Right renal cortex interstitium (tissue), 3 donors: ENCODE measurements at places on chromosomes 6 and 20. TPM values are rescaled to one million over a fixed set of nuclear protein-coding genes. Genes with fewer than 3 reads are reported as not detected.

- DNase-seq, result no peak
These were observed 30.1 kb upstream of the SCAF8 start for GRCh38 chr6:154703124-154703523.

Gene TRAPPC3L
- polyA plus RNA-seq, result 0.37 TPM

Gene MYBL2
- polyA plus RNA-seq, result 23.4 TPM

GRCh38 chr6:129130106-129130505 is 247.2 kb downstream of the LAMA2 start:
- DNase-seq, result no peak

GRCh38 chr6:8335896-8336295 is 99.4 kb downstream of the SLC35B3 start:
- no peak for DNase-seq

DNA sequence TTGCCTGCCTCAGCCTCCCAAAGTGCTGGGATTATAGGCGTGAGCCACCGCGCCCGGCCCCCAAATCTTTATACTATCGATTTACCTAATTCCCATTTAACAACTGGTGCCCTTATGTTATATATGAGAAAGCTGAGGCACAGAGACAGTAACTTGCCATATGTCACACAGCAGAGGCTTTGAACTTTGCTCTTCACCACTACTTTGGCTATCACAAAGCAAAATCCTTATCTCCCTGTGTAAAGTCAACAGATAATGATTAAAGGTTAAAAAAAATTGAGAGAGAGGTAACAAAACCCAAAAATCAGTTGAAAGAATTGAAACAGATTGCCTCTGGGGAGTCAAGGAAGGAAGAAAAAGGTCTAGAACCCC is 22.3 kb downstream of the ILRUN start:
- DNase-seq, result no peak

- no peak for DNase-seq
These were observed 27.9 kb upstream of the BMP6 start for GRCh38 chr6:7697820-7698623.

Gene MLN
- 2.0 TPM for polyA plus RNA-seq

DNA sequence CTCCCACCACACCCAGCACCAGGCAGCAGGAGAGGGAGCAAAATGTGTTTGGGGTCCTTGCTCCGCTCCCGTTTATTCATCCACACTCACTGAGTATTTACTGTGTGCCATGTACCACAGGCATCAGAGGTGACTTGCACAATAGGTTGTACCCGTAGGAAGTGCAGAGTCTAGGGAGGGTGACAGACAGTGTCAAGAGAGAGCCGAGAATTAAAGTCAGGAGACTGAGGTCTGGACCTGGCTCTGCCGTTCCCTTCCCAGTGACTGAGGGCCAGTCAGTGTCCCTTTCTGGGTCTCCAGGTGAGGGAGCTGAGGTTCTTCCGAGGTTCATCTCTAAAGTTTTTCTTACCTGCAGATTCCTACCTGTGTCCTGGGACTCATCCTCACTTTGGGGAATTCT is 22.3 kb downstream of the TTBK1 start:
- DNase-seq, result no peak

GRCh38 chr6:143157131-143157530 is 96.4 kb downstream of the AIG1 start:
- DNase-seq, result no peak

DNA sequence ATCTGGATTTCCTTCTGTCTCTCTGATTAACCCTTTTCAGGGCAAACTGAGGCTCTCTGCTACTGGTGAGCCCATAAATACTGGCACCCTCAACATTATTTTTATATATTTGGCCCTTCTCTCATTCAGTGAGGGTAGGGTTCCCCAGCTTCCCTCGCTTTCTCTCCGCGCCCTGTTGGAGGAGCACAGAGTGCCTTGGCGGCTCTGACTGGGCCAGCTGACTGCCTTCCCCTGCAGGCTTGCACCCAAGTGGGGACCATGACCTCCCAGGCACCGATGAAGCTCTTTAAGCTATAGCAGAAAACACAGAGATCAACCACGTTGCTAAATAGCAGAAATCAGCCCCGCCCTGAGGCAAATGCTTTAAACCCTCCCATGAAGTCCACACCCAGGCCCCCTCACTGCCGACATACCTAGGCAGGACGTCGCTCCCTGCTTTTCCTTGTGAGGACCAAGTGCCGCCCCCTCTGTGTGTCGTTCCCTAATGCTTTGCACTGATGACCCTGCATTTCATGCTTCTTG is 105.0 kb downstream of the HUS1B start:
- no peak for DNase-seq

- DNase-seq, result no peak
These were observed 78.6 kb downstream of the LINC00237 start for GRCh38 chr20:21027569-21027968.

Gene ROS1
- polyA plus RNA-seq, result 0.16 TPM

Gene BNIP5
- 0.19 TPM for polyA plus RNA-seq

DNA sequence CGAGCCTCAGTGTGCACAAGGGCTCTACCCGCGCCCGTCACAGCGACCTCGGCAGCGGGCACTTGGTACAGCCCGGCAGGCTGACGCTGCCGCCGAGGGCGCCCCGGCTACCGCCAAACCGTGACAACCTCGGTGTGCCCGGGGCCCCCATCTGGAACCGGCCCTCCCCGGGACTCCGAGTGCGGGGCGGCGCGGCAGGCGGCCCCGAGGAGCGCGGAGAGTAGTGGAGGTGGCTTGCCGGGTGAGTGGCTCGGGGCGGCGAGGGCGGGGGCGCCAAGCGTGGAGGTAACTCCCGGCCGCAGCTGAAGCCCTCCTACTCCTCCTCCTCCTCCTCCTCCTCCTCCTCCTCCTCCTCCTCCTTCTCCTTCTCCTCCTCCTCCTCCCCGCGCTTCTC is at the start of gene ISM1:
Gene ISM1, plus strand, starts transcription at position 371 of the 394 bp plus-strand sequence. CDS start 503 bp downstream, outside the sequence.
- no peak for DNase-seq

GRCh38 chr6:164107297-164107995 is 692.9 kb downstream of the QKI start:
- DNase-seq, result no peak

Gene COL19A1
- polyA plus RNA-seq, result 3.1 TPM

Gene SLPI
- polyA plus RNA-seq, result not detected

Gene ECHDC1
- 94.5 TPM for polyA plus RNA-seq

DNA sequence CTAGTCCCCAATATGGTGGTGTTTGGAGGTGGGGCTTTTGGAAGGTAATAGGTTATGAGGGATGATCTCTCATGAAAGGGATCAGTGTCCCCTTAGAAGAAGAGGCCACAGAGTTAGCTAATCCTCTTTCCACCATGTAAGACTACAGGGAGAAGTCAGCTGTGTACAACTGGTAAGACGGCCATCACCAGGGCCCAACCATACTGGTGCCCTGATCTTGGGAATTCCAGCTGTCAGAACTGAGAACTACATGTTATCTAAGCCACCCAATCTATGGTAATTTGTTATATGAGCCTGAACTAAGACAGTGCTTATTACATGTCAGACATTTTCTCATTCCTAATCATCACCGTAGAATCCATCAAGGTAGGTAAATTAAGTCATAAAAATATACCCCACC is 77.7 kb upstream of the ZNF217 start:
- no peak for DNase-seq

GRCh38 chr6:163818719-163819118 is 404.2 kb downstream of the QKI start:
- no peak for DNase-seq

DNA sequence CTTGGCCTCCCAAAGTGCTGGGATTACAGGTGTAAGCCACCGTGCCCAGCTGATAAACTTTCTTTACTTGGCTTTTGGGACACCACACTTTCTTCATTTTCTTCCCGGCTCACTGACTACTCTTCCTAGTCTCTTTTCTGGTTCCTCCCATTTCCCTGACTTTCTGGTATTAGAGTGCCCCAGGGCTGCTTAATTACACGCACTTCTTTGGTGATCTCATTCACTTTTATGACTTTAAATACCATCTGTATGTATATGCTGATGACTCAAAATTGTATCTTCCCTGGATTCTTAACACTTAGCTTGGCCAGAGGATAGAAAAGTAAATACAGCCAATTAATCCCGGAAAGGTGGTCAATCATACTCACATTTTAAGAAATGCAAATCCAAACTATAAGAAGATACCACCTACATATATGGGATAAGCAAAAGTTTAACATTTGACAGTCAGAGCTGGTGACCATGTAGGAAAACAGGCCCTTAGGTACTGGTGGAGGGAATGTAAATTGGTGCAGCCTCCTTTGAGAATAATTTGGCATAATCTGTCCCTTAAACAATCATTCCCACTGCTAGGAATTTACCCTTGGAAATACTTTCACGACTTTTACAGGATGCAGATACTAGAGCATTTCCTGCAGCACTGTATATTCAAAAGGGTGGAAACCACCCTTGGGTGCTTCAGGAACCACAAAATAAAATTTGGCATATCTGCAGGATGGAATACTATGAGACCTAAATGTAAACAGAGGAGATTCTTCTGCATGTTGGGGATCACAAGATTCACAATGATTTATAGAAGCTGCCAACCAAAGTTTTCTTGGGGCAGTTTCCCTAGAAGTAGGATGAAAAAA is 9.4 kb upstream of the NANP start:
- no peak for DNase-seq

- no peak for DNase-seq
These were observed 267.8 kb downstream of the PTPRK start for GRCh38 chr6:128252341-128253176.

GRCh38 chr6:70459235-70459634 is 45.9 kb downstream of the FAM135A start:
- DNase-seq, result no peak

DNA sequence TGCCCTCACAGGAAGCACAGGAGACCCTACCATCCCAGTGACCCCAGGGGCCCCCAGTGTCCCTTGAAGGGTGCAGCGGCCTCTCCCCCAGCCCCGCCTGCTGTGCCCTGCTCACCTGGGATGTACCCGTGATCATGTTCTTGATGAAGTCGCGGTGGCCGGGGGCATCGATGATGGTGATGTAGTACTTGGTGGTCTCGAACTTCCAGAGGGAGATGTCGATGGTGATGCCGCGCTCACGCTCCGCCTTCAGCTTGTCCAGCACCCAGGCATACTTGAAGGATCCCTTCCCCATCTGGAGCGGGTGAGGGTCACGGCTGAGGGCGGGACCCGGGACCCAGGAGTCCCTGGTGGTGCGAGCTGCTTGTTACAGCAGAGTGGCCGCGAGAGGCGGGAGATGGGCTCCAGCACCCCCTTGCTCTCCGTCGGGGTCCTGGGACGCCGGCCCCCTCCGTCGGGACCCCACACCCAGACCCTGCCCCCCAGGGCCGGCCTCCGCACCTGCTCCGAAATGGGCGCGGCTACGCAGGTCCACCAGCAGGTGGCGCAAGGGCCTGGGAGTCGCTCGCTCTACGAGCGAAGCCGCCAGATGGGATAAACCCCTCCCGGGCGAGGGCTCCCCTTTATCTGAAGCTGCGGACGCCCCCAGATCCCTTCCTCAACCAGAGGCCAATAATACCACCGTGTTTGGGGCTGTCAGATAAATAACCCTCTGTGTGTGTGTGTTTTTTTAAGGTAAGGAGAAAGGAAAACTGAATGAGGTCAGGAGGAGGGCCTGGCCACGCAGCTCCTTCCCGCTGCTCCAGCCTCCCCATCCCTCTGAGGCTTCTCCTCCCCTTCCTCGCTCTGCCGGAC is 2.9 kb downstream of the EEF1A2 start:
- DNase-seq, result no peak

DNA sequence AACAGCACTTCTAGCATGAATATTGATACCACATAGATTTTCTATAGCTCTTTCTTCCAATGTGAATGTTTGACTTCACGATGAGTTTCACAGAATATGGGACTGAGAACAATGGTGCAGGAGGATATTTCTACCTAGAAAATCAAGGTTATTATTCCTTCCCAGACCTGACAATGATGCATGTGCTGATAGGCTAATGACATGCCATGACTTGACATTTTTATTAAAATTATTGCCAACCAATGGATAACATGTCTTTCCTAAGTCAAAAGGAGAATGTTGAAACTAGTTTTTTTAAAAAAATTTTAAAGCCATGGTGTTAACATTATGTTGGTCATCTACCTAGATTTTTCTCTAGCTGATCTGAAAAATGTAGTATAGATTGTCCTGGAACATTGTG is 923 bp downstream of the IL17A start:
- no peak for DNase-seq
